Tibial nerve (tissue), 4 donors: ENCODE measurements at places on chromosomes 5 and 9. TPM values are rescaled to one million over a fixed set of nuclear protein-coding genes. Genes with fewer than 3 reads are reported as not detected.
A peak's percentile ranks its signal among the peaks of the same experiment; 100 is the strongest.

Gene OR1J2
- not detected for total RNA-seq

DNA sequence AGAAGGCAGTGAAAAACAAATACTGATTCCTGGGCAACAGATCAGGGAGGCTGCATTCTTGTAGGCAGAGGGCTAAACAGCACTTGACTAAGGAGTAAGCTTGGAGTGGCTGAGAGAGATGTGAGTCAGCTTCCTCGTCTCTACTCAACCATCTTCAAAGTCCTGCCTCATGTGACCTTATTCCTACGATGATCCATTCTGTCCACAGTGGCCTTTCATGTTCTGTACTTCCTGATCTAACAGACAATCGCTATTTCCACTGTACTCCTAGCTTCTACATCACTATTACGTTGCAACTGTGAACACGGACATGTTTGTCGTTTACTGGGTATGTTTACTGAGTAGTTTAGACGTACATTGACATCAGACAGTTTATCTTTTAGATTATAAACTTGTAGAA lies 365.4 kb downstream of the ARL15 start:
- no peaks in the 10 kb centered on the region for H3K27me3 ChIP-seq
- DNase-seq = no peak
- no peak overlapping the region for H3K4me3 ChIP-seq
- no peaks in the 10 kb centered on the region for H3K36me3 ChIP-seq
- H3K27ac ChIP-seq = no peak overlapping the region
- peaks cover 12% of the 10 kb centered on the region for H3K4me1 ChIP-seq

GRCh38 chr9:126860077-126860756 lies at the start of gene ZBTB34:
Gene ZBTB34 (plus strand): TSS chr9:126860639. CDS start chr9:126879400, 18,761 bp downstream.
- H3K4me3 ChIP-seq = peak within 1 kb of the TSS; percentile 88
- H3K27me3 ChIP-seq = peaks cover 5% of the 10 kb centered on the region
- H3K36me3 ChIP-seq = peaks cover 12% of the 10 kb centered on the region
- peak within 1 kb of the TSS; percentile 97 for H3K27ac ChIP-seq
- peak; percentile 35 for DNase-seq

DNA sequence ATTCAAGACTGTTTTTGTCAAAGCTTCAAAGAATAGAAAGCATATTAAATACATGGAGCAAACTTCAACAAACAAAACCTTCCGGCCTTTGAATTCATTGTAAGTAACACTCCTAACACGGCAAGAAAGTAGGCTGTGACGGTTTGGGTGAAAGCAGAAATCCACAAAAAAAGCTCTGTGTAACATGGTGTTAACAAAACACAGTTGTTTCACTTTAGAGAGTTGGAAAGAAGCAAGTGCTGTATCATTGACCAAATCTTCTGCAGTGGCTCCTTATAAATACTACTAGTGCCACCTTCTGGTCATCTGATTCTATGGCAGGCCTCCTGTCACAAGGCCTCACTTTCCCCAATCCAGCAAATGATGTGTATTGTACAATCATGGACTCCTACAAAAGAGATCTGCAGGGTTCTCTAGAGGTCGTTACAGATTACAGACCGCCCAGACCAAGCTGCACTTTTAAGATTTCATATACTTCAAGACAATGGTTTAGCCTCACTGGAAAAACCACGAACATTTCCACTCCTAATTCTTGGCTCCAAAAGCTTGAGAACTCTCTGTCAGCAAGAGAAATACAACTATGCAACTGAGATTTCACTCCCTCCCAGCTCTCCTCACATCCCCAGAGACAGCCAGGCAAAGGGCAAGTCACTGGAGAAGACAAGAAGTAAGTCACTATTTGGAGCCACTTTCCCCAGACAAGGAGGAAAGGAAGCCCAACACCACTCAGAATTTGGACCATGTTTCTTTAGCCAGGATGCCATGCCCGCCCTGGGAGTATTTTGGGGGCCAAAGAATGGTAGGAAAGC lies 196.2 kb downstream of the DTWD2 start:
- peak overlapping the region; percentile 26 for H3K4me3 ChIP-seq
- H3K27me3 ChIP-seq = no peaks in the 10 kb centered on the region
- peaks cover 14% of the 10 kb centered on the region for H3K4me1 ChIP-seq
- DNase-seq = no peak
- H3K27ac ChIP-seq = peak overlapping the region; percentile 68

- no peaks in the 10 kb centered on the region for H3K27me3 ChIP-seq
- DNase-seq = no peak
- no peaks in the 10 kb centered on the region for H3K36me3 ChIP-seq
- no peak overlapping the region for H3K27ac ChIP-seq
- H3K4me3 ChIP-seq = no peak overlapping the region
Observed at GRCh38 chr9:113775749-113776148, 100.4 kb upstream of the ZNF618 start.

DNA sequence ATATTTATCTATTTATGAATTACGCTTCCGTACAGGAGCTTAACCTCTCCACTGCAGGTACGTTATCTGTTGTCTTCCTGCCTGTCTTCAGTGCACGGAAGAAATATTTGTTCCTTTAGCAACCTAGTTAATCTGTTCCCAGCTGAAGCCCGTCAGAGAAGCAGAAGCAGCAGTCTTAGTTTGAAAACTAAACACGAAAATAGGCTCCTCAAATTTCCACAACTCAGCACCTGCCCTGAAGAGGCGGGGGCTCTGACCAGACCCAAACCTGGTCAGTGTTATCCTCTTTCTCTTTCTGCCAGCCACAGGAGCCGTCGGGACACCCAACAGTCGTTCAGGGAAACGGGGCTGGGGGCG lies 462 bp downstream of the NUDCD2 start:
- no peak for DNase-seq
- peak overlapping the region; percentile 79 for H3K4me3 ChIP-seq
- peaks cover 10% of the 10 kb centered on the region for H3K4me1 ChIP-seq
- no peaks in the 10 kb centered on the region for H3K27me3 ChIP-seq
- H3K27ac ChIP-seq = peak overlapping the region; percentile 99

GRCh38 chr5:137316346-137316736 lies 182.8 kb downstream of the SPOCK1 start:
- peaks cover 23% of the 10 kb centered on the region for H3K4me1 ChIP-seq
- no peak overlapping the region for H3K27ac ChIP-seq
- DNase-seq = no peak

DNA sequence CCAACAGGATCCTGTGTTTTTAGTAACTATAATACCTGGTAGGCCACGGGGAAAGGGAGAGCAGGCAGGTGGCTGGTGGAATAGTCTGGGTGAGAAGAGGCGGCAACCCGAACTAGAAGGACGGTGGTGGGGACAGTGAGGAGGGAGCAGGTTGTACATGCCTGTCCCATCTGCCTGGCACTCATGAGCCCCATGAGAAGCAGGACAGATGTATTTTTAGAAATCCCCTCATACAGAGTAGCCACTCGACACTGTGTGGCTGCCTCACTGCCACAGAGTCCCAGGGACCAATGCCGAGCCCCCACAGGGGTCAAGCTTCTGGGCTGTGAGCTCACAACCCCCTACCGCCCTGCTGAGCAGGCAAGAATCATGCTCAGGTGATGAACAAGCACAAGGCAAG lies 136.6 kb downstream of the SEC61B start:
- no peak overlapping the region for H3K27ac ChIP-seq
- H3K36me3 ChIP-seq = no peaks in the 10 kb centered on the region
- no peak for DNase-seq
- no peaks in the 10 kb centered on the region for H3K4me1 ChIP-seq
- no peaks in the 10 kb centered on the region for H3K27me3 ChIP-seq

GRCh38 chr5:42566652-42567295 lies 143.5 kb downstream of the GHR start:
- no peak overlapping the region for H3K27ac ChIP-seq
- H3K27me3 ChIP-seq = no peaks in the 10 kb centered on the region
- H3K36me3 ChIP-seq = no peaks in the 10 kb centered on the region
- H3K4me3 ChIP-seq = no peak overlapping the region
- no peak for DNase-seq

GRCh38 chr5:93622240-93622885 lies 39.3 kb downstream of the NR2F1 start:
- H3K27me3 ChIP-seq = no peaks in the 10 kb centered on the region
- no peak overlapping the region for H3K4me3 ChIP-seq
- H3K36me3 ChIP-seq = no peaks in the 10 kb centered on the region
- peak overlapping the region; percentile 76 for H3K27ac ChIP-seq

- no peaks in the 10 kb centered on the region for H3K4me1 ChIP-seq
- no peak overlapping the region for H3K4me3 ChIP-seq
Observed at GRCh38 chr5:162288647-162289296, 221.2 kb downstream of the GABRG2 start.

GRCh38 chr9:121454972-121455371 lies 44.7 kb downstream of the GGTA1 start:
- no peaks in the 10 kb centered on the region for H3K27me3 ChIP-seq
- H3K27ac ChIP-seq = no peak overlapping the region
- no peak for DNase-seq
- peaks cover 3% of the 10 kb centered on the region for H3K4me1 ChIP-seq
- no peak overlapping the region for H3K4me3 ChIP-seq

DNA sequence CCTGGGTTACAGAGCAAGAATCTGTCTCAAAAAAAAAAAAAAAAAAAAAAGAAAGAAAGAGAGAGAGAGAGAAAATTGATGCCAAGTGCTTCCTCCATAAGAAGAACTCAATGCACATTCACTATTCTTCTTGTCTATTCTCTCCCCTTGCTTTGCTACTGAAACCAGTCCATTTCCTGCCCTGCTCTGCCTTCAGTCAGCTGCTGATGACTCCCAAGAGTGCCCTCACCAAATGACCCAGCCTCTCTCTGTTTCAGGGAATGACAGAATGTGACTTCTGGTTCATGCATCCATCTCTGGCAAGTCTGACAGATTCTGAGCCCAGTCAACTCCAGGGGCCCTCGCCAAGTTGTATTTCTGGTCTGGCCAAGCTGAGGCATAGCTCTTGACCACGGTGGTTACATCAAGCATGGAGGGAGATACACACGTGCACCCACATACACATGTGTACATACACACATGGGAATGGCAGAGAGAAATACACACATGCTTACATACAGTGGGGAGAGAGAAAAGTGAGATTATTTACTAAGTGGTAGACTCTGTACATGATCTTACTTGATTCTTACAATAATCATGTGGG lies 106.2 kb downstream of the NSG2 start:
- H3K27ac ChIP-seq = no peak overlapping the region
- no peaks in the 10 kb centered on the region for H3K4me1 ChIP-seq
- H3K4me3 ChIP-seq = no peak overlapping the region
- H3K27me3 ChIP-seq = no peaks in the 10 kb centered on the region
- no peak for DNase-seq

GRCh38 chr5:131825404-131826013 lies 28.7 kb upstream of the FNIP1 start:
- H3K4me1 ChIP-seq = no peaks in the 10 kb centered on the region
- H3K36me3 ChIP-seq = no peaks in the 10 kb centered on the region
- DNase-seq = no peak
